GM04503 (cell line): ENCODE measurements at places on chromosomes 4 and X.

DNA sequence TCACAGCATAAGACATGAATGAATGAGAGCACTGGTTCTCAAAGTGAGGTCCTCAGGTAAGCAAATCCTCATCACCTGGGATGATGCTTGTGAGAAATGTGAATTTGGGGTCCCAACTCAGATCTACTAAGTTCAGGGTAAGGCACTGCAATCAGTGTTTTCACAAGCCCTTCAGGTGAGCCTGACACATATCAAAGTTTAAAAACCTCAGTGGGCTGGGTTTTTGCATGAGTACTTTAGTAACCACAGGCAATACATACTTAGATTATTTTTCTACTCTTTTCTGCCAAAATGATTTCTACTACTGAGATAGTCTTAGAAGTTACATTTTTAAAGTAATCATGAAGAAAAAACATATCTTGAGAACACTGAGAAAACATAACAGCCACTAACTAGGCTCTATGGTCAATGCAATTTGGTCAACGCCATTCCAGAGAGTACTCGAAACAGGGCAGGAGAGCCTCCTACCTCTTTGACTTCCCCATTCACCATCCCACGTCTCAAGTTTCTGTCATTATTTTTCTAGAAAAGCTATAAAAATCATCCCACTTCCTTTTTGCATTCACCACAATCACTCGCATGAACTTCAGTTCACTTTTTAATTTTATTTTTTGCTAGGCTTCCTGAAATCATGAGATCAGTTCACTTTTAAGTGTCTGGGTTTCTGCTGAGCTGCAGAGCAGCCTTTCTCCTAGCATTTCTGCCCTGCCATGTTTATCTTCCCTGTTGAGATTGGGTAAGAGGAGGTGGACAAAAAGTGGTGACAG lies 73.8 kb downstream of the MFAP3L start:
- no peak for DNase-seq

DNA sequence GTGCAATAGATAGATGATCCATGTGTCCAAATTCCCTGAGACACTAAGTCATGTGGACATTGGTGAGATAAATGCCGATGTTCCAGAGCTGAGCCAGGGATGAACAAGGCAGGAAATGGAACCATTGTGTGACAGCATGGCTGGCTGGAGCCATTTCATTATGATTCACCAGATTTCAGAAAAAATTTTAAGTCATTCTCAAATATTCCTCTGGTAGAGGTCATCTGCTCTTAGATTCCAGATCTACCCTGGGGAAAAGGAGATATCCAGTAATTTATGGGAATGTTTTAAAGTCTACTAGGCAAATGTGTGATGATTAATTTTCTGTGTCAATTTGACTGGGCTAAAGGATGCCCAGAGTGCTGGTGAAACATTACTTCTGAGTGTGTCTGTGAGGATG lies 287.3 kb downstream of the STK32B start:
- peak; percentile 53 for DNase-seq

- no peak for DNase-seq
These were observed 5.1 kb upstream of the FAM184B start for GRCh38 chr4:17786567-17786966.

- no peak for DNase-seq
These were observed 18.9 kb upstream of the PCDH10 start for GRCh38 chr4:133130171-133130570.

- no peak for DNase-seq
These were observed 796.5 kb upstream of the SLIT2 start for GRCh38 chr4:19455196-19455595.

GRCh38 chrX:13535376-13536165 lies 33.8 kb upstream of the EGFL6 start:
- no peak for DNase-seq

DNA sequence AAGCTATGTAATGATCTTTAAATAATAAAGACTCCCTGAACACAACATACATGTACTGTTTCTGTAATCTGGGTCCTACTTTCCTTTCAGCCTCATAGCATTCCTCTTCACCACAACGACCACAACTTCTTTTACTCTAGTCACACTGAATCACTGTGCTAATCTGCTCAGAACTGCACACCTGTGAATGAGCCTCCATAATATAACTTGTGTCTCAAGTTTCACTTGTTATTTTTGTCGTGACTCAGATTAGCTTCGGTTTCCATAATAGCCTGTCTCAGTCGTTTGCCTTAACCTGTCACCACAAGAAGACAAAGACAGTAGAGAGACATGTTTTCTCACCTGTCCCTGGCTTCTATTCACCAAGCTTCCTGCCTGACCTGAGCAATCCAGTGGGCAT lies 61.8 kb downstream of the MAGED1 start:
- no peak for DNase-seq

DNA sequence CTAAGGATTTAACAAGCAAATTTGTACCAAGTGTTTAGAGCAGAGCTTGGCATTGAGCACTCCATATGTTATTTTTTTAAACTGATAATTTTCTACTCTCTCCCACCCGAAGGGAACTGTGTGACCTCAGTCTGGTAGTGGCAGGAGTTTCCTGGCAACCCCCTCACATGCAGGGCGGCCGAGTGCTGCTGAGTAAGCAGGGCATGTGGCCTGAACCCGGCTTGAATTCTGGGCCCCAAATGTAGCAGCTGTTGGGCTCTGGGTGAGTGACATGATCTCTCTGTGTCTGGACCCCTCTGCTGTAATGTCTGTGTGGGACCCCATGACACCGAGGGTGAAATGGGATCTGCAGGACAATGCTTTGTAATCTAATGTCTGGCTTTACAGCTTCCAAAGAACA lies 13.6 kb upstream of the C4orf50 start:
- no peak for DNase-seq

DNA sequence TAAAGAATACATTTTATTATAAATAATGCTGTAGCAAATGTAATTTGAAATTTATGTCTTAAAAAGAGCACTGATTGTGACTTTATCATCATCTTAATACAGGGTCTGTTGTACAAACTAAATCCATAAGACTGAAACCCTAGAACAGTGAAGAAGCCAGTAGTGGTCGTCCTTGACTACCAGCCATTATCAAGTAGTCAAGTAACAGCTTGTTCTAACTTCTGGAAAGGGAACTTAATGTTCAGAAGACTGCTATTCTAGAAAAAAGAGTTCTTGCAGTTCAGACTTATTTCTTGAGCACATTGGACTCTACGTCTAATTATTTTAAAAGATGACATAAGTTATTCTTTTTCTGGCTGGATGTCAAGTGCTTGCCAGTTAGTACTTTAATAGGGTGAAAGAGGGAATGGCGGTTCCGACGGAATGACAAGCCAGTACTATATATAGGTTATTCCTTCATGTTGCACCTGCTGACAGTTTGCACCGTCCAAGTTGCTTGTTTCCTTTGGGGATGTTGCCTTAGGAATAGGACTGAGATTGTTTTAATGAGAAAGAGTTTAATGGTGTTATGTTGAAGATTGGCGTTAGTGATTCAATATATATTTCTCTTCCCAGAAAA lies 109.9 kb downstream of the RAPGEF2 start:
- no peak for DNase-seq

GRCh38 chr4:100420571-100420970 lies 97.3 kb downstream of the EMCN start:
- DNase-seq, result no peak

DNA sequence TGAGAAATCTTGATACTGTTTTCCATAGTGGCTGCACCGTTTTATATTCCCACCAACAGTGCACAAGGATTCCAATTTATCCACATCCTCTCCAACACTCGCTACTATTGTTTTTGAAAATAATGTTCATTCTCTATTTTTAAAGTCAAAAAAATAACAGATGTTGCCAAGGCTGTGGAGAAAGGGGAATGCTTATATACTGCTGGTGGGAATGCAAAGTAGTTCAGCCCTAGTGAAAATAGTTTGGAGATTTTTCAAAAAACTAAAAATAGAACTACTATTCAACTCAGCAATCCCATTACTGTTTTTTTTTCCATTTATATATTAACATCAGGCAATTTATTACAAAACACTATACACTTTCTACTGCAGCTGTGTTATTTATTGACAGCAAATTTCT lies 208.7 kb downstream of the CBLL2 start:
- no peak for DNase-seq

DNA sequence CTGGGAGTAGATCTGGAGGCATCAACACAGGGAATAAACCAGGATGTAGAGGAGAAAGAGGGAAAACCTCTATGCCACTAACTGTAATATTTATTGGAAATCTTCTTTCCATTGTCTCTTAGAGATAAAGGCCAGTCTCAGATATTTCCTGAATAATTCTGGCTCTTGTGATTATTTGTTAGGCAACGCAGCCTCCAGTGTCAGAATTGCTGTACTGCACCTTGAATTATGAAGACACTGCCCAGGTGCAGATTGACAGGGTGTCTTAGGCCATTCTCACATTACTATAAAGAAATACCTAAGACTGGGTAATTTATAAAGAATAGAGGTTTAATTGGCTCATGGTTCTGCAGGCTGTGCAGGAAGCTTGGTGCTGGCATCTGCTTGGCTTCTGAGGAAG lies 100.7 kb upstream of the ZDHHC15 start:
- no peak for DNase-seq

- DNase-seq, result no peak
These were observed 1566.5 kb upstream of the PCDH7 start for GRCh38 chr4:29153642-29154041.

- no peak for DNase-seq
These were observed 78.7 kb downstream of the CAPN6 start for GRCh38 chrX:111191598-111191997.

- DNase-seq, result no peak
These were observed 282.0 kb downstream of the PPP3CA start for GRCh38 chr4:101065346-101065745.

- no peak for DNase-seq
These were observed 119.0 kb upstream of the BMP3 start for GRCh38 chr4:80911458-80911857.

GRCh38 chr4:114361249-114361648 lies 237.4 kb upstream of the UGT8 start:
- no peak for DNase-seq

DNA sequence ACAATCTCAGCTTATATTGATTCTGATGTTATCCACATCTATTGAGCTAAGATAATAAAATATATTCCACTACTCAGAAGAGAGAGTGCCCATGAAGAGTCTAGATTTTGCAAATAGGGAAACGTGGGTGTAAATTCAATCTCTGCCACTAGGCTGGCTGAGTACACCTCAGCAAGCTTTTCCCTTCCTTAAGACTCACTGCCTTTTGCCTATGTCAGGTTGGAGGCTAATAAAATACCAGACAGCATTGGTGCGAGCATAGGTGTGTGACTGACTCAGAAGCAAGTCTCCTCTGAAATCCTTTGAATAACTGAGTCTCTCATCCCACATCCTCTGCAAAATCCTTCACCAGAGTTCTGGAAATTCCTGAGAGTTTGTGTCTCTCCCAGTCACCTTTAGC lies 405.4 kb upstream of the CPEB2 start:
- DNase-seq, result no peak

- no peak for DNase-seq
These were observed 26.2 kb upstream of the ARHGEF6 start for GRCh38 chrX:136806891-136807410.

DNA sequence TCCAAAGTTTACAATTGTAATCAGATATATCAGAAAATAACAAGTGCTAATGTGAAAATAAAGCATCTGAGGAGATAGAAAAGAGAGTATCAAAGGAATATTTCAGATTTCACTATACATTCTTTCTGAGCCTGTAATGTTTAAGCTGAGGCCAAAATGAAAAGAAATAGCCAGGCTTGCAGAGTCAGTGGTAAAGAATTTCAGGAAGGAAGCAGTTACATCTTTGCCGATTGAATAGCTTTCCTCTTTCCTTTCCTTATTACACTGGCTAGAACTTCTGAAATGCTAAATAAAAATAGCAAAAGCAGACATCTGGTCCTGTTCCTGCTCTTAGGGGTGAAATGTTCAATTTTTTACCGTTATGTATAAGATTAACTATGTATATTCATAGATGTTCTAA lies 1441.6 kb upstream of the PCDH7 start:
- DNase-seq, result no peak

- no peak for DNase-seq
These were observed 48.4 kb downstream of the KIF4A start for GRCh38 chrX:70338290-70338689.

DNA sequence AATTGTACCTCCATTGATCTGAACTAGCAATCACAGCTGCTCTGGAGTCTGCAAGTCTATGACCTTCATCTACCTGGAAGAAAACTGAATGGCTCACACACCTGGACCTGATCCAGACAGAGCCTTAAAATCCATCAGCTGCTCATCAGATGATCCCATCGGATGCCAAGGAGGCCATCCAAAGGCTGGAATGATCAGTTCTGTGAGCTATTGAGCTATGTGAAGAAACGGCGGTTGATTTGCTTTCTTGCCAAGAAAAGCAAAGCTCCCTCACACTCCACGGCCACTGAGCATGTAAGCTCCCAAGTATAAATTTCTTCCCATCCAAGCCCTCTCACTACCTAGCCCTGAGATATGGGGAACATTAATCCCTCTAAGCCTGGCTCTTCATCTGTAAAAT lies 63.1 kb downstream of the RELL1 start:
- DNase-seq, result no peak

- no peak for DNase-seq
These were observed 60.3 kb downstream of the PRKX start for GRCh38 chrX:3653111-3653510.

- DNase-seq, result no peak
These were observed 40.7 kb downstream of the FAM184B start for GRCh38 chr4:17740702-17741101.

DNA sequence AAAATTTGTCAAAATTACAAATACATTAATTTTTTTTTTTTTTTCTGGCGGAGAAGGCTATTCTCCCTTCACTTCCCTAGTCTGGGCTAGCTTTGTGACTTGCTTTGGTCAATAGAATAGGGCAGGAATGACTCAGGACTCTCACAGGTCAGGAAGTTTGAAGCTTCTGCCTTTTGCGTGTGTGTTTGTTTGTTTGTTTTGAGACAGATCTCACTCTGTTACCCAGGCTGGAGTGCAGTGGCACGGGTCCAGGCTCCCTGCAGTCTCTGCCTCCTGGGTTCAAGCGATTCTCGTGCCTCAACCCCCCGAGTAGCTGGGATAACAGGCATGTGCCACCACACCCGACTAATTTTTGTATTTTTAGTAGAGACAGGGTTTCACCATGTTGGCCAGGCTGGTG lies 55.9 kb upstream of the USP9X start:
- DNase-seq, result no peak

DNA sequence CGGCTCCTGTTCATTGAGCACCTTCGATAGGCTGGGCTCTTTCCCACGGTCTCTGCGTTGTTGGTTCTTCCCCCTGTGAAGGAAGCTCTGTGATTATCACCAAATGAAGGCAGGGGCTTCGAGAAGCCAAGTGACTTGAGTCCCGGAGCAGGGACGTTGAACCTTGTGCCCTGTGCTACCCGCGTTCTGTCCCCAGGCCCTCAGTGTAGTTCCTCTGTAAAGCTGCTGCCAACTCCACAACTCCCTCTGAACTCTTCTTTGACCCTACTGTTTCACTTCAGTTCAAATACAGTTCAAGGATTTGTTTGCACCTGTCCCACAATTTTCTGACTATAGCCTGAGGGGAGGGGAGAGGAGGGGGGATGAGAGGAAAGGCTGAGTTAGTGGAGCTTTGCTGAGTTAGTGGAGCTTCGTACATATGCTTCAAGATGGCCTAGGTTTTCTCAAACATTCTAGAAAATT lies 635 bp upstream of the PHF8 start:
- DNase-seq, result peak; percentile 4
